ENCODE measurements at places on chromosomes 16 and 17.

- DNase-seq: no peak
Measured at GRCh38 chr16:7839568-7839967, 506.9 kb downstream of the RBFOX1 start.

- peak; percentile 36 for DNase-seq
Measured at GRCh38 chr17:40111221-40112128, 10.3 kb upstream of the MSL1 start.

- DNase-seq: no peak
Measured at GRCh38 chr17:77966476-77966875, 8.0 kb downstream of the TNRC6C start.

- no peak for DNase-seq
Measured at GRCh38 chr16:30721606-30722005, 22.6 kb downstream of the SRCAP start.

GRCh38 chr17:76121932-76122430 lies 18.4 kb upstream of the EXOC7 start:
- DNase-seq: no peak

DNA sequence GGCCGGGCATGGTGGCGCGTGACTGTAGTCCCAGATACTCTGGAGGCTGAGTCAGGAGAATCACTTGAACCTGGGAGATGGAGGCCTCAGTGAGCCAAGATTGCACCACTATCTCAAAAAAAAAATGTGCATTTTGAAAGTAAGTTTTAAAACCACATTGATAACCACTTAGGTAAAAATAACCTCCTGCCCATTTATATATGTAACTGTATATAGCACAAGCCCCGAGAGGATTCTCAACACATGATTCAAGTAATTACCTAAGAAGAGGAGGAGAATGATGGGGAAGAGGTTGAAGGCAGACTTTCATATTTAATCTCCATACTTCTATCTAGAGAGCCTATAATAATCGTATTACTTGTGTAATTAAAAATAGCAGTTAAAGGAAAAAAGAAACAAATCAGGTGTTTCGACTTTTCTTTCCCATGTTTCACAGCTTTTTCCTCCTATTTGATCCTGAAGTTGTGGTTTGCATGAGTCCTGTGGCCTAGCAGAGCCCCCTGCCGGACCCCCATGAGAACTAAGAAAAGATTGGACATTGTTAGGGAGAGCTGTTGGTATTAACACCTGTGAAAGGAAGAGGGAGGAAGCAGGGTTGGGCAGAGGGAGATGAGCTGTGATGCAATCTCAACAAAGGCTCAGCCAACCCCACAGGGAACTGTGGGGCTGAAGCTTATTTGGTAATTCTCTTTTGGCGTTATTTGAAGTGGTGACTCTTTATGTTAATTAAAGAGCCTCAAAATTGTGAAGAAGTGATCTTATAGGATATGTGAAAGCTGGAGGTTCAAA lies 22.1 kb downstream of the PMFBP1 start:
- no peak for DNase-seq

- DNase-seq: no peak
Measured at GRCh38 chr16:19923396-19923795, 38.7 kb upstream of the GPRC5B start.

- DNase-seq: no peak
Measured at GRCh38 chr17:29742210-29742513, 119.5 kb upstream of the CORO6 start.

- no peak for DNase-seq
Measured at GRCh38 chr17:970364-970763, 9.2 kb downstream of the NXN start.

GRCh38 chr17:69814031-69814430 lies 261.0 kb upstream of the KCNJ16 start:
- no peak for DNase-seq

DNA sequence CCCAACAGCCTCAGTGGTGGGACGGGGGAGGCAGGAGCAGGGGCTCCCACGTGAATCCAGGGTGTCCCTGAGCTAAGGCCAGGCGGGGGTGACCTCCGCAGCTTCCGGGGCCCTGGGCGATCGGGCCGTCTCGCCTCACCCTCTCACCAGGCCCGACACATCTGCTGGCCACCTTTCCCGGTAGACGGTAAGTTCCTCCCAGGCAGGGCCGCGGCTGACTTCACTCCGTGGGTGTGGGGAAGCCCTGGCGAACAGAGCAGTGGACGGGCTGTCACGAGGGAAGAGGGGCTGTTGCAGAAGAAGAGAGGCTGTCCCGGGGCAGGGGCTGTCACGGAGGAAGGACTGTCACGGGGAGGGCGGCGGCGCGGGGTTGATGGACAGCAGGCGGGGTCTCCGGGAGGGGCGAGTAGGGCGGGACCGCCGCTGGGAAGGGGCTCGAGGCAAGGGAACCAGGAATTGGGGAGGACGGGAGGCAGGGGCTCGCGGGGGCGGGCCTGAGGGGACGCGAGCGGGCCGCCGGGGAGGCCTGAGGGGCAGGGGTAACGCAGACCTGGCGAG lies 498 bp downstream of the PKMYT1 start:
- no peak for DNase-seq

DNA sequence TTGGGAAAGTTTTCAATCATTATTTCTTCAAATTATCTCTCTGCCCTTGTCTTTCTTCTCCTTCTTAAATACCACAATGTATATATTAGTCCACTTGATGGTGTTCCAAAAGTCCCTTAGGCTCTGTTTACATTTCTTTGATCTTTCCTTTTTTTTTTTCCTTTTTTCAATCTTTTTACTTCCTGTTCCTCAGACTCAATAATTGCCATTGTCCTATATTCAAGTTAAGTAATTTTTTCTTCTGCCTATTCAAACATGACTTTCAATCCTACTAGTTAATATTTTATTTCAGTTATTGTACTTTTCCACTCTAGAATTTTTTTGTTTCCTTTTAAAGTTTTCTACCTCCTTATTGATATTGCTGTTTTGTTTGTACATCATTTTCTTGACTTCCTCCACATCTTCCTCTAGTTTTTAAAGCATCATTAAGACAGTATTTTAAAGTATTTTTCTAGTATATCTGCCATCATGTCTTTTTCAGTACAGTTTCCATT lies 15.8 kb upstream of the UQCRC2 start:
- no peak for DNase-seq

DNA sequence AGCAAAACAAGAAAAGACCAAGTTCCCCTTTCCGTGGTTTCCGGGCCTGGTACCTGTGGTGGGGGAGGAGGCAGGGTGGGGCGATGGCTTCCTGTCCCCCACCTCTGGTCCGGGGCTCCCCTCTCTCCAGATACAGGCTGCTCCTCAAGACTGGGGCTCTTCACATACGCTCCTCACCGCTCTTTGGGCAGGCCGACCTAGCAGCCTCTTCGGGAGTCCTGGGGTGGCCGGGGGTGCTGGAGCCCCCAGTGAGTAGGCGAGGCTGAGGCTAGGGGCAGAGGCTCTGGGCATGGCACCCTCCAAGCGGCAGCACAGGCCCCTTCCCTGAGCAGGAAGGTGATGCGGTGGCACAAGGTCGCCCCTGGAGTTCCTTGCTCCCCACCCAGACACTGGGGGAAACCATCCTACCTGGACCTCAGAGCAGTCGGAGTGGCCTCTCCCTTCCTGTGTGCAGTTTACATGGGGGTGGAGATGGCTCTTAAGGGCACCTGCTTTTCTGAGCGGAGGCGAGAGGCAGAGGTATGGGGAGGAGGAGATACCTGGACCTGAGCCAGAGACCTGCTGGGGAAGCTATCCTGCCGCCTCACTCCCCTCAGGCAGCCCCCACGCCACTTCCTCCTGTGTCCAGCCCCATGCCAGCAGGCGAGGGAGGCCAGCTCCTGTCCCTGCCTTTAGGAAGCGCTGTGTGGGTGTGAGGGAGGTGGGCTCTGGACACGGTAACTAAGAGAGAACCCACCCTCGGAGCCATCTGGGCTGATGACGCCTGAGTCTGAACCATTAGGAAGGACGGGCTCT lies 891 bp downstream of the CORO1A start:
- peak; percentile 81 for DNase-seq

DNA sequence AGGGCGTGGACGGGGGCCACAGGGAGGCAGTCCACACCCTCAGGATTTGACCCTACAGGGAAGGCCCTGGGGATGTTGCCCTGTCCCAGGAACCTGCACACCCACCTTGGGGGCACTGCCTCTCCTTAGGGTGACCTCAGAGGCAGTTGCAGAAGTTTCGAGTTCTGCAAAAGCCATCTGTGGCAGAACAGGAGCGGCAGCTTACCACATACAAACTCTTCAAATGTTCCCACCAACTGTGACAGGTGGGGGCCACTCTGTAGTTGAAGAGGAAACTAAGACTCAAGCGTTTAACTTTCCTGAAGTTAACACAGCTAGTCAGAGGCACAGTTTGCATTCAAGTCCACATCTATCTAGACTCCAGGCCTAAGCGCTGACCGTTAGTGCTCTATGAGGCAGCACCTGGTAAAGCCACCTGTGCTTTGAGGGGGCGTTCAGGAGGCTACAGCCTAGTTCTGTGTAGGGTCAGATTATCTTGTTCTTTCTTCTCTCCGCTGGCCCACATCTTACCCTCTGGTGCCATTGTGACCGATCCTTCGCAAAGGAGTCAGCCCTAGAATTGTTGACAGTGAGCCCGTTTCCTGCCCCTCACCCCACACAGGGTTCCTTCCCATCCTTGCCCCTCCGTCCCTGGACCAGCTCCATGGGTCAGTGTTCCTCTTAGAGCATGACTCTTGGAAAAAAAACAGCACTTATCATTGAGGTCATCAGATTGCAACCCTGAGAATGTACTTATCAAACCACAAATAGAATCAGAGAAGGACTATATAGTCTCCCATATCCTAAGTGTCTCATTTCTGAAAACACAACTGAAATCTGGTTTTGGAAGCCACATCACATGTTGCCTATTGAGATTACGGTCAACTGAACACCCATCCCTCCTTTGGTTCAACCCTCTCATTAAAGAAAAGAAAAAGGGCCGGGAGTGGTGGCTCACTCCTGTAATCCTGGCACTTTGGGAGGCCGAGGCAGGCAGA lies 45.4 kb downstream of the CDH1 start:
- no peak for DNase-seq

GRCh38 chr17:20278805-20279204 lies 188.5 kb downstream of the LGALS9B start:
- no peak for DNase-seq

DNA sequence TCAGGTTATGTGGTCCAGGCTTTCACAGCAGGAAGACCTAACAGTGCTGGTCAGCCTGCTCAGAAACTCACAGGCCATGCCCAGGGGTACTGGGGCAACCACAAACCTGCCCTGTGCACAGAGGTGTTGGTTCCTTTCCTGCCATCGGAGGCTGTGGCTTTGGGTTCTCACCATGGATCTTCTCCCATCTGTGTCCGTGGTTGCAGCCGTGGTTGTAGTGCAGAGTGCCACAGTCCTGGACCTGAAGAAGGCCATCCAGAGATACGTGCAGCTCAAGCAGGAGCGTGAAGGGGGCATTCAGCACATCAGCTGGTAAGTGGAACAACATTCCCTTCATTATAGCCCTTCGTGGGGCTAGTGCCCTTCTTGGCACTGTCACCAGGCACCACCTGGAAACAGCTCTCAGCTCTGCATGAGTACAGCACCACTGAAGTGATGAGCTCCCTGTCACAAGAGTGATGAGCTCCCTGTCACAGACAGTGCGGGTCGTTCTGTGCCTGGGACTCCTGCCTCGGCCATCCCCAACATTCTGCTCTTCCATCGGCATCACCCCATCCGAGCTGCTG lies 2.0 kb downstream of the SNRNP25 start:
- DNase-seq: no peak

- DNase-seq: no peak
Measured at GRCh38 chr17:57048096-57048495, 37.0 kb upstream of the AKAP1 start.

- no peak for DNase-seq
Measured at GRCh38 chr17:71975331-71975801, 145.5 kb upstream of the SOX9 start.

DNA sequence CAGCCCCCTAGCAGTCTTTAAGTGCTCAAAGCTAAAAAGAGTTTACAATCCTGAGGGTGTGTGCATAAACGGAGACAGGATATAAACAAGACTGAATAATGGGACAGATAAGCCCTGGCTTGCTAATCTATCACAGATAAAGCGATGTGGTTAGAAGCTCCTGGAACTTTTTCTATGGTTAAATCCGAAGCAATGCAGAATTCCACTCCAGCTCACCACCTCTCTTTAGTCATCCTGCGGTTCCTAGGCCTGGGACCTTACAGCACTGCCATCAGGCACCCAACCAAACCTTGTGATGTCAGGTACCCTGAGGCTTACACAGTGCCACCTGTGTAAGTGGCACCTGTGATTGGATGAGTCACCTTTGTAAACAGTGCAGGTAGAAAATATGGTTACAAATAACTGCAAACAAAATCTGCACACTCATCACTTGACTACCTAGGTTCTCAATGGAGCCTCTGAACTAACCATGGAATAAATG lies 31.5 kb upstream of the B4GALNT2 start:
- no peak for DNase-seq
